ENCODE measurements at places on chromosomes 7 and 10.
A peak's percentile ranks its signal among the peaks of the same experiment; 100 is the strongest.

GRCh38 chr7:135392701-135393100, 117.2 kb downstream of the CNOT4 start:
- DNase-seq: no peak

DNA sequence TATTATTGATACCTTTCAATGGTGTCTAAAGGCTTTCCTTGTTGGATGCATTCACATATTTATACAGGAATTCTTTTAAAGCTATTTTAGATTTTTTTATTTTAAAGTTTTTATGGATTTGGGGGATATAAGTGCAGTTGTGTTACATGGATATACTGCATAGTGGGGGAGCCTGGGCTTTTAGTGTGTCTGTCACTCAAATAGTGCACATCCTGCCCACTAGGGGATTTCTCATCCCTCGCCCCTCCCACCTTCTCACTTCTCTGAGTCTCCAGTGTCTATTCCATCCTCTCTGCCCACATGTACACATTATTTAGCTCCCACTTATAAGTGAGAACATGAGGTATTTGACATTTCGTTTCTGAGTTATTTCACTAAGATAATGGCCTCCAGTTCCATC, 154.0 kb upstream of the MKI67 start:
- DNase-seq: no peak

DNA sequence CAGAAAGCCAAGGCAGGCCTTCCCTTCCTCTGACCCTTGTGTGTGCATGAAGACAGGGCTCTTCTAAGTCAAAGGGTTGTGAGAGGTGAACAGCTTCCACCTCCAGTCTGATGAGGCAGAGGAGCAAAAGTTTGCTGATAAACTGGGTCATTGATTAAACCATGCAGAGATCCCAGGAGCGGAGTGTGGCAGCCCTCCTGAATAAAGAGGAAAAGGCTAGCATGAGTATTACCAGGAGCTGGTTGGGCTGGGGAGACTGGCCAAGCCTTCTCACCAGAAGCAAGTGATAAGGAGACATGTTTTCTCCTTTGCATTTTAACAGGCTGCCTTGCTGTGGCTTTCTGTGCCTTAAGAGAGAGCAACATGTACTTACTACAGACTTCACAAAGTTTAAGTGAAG, 10.2 kb downstream of the LMOD2 start:
- no peak for DNase-seq

GRCh38 chr10:124648738-124649137, 95.4 kb downstream of the FAM53B start:
- DNase-seq: peak; percentile 89
